AG08396 (cell line): ENCODE measurements at places on chromosomes 3 and 15.

DNA sequence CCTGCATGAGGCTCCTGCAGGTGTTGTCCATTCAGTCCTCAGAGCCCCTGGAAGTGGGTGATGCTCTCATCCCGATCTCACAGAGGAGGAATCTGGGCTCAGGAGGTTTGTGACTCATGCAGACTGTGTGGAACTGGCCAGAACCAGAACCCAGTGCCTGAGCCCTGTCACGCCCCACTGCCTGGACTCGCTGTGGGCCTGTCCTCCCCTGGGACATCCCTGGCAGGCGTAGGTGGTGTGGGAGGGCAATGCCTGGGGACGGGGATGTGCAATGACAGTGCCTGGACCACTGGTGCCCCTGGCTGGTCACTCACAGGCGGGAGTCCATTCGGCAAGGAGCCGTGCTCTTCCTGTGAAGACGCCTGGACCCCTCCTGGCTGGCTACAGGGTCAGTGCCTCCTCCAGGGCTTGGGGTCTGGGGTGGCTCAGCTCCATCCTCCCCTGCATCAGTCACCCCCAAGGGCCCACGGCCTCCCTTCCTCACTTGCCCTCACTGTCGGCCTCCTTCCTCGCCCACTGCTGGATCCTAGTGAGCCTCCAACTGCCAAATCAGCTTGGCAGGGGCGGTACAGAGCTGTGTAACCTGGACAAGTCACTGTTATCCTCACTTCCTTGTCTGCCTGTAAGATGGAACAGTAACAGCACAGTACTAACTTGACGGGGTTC lies 14.9 kb downstream of the PSTPIP1 start:
- peak; percentile 53 for DNase-seq

GRCh38 chr15:71124937-71125790 lies 9.9 kb downstream of the THSD4 start:
- DNase-seq, result no peak

GRCh38 chr3:28252001-28252431 lies 10.6 kb downstream of the CMC1 start:
- no peak for DNase-seq

GRCh38 chr15:59976480-59977271 lies 27.4 kb upstream of the FOXB1 start:
- no peak for DNase-seq
